Bronchial epithelial cell (primary cell): ENCODE measurements at places on chromosomes 3 and 15. TPM values are rescaled to one million over a fixed set of nuclear protein-coding genes. Genes with fewer than 3 reads are reported as not detected.

CFAP100 gene
- not detected in 2 replicates for total RNA-seq

RNU5B-1 gene
- not detected in 2 replicates for total RNA-seq

GOLGA6L7 gene
- total RNA-seq = not detected in 2 replicates

CHCHD6 gene
- 25.5 and 36.6 TPM in 2 replicates for total RNA-seq

OXTR gene
- total RNA-seq = 0.26 and 0.53 TPM in 2 replicates

EIF5A2 gene
- total RNA-seq = 9.5 and 15.2 TPM in 2 replicates

SI gene
- total RNA-seq = not detected in 2 replicates
